Neural progenitor cell (in vitro differentiated cells): ENCODE measurements at places on chromosomes 16 and 17. TPM values are rescaled to one million over a fixed set of nuclear protein-coding genes. Genes with fewer than 3 reads are reported as not detected.

GRCh38 chr17:72594248-72594647, 473.4 kb downstream of the SOX9 start:
- DNase-seq = no peak

GRCh38 chr17:71495420-71495819, 625.4 kb upstream of the SOX9 start:
- no peak for DNase-seq

DNA sequence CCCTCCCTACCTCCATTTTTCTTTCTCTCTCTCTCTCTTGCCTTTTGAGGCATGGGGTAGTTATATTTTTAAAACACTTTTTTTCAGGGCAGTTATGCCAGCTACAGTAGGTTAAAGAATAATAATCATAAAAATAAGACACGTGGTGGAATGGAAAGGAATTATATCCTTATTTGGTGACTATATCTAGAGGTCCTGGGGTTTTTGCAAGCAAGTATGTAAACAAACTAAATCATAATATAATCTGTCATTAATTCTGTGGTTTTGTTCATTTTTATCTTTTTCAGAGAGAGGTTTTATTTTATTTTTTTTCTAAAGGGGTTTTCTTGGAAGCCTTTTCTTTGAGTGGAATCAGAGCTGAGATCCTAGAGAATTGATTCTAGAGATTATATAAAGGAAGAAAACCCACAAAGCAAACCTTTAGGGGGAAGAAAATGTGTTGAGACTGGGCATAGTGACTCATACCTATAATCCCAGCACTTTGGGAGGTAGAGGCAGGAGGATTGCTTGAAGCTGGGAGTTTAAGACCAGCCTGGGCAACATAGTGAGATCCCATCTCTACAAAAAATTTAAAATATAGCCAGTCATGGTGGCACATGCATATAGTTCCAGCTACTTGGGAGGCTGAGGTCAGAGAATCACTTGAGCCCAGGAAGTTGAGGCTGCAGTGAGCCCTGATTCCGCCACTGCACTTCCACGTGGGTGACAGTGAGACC, 53.2 kb downstream of the NQO1 start:
- no peak for DNase-seq

GRCh38 chr17:28279411-28279810, 39.6 kb upstream of the TMEM97 start:
- no peak for DNase-seq

DNA sequence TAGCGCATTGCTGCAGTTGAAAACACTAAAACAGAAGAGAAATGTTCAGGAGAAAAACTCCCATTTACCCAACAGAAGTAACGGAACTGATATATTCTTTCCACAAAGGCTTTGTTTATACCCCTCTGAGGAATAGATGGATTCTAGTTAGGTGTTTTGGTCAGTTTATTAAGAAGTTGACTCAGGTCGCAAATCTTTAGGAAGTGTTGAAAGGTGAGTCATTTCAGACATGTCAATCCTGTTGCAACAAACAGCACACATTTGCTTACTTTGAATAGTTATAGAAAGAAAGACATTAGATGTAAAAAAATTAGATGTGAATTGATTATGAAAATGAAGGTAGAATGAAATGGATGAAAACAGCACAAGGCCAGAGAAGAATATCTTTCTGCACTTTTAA, 941.0 kb downstream of the KCNJ2 start:
- no peak for DNase-seq

Gene SEZ6
- 1.5 and 4.9 TPM in 2 replicates for total RNA-seq

- peak; percentile 97 for DNase-seq
These were observed 75.6 kb downstream of the CHD9 start for GRCh38 chr16:53130159-53131049.
